Calu3 (cell line): ENCODE measurements at places on chromosomes 4 and X. TPM values are rescaled to one million over a fixed set of nuclear protein-coding genes. Genes with fewer than 3 reads are reported as not detected.

GRCh38 chrX:12488220-12488619 is 303.0 kb upstream of the PRPS2 start:
- DNase-seq: no peak

DNA sequence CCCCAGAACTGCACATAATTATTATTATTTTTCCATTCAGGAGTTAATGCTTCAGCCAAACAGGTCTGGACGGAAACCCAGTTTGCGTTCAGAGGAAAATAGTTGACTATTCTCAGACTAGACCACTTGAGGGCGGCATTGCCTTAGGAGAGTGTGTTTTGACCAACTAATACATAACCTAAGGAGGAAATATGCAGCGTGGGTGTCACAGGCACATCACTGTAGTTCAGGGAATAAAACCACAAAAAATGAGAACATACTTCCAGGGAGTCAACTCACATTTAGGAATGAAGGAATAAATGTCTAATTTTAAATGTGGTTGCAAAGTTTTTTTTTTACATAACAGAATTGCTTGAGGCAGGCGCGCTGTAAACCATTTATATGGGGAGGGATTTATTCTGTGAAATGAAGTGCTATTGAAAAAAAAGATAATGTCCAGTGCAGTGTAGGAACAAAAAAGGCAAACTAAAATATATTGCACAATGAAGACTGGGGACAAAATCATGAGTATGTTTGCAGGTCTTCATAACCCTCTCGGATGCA is 93.3 kb downstream of the SYNPO2 start:
- DNase-seq: peak; percentile 55

DNA sequence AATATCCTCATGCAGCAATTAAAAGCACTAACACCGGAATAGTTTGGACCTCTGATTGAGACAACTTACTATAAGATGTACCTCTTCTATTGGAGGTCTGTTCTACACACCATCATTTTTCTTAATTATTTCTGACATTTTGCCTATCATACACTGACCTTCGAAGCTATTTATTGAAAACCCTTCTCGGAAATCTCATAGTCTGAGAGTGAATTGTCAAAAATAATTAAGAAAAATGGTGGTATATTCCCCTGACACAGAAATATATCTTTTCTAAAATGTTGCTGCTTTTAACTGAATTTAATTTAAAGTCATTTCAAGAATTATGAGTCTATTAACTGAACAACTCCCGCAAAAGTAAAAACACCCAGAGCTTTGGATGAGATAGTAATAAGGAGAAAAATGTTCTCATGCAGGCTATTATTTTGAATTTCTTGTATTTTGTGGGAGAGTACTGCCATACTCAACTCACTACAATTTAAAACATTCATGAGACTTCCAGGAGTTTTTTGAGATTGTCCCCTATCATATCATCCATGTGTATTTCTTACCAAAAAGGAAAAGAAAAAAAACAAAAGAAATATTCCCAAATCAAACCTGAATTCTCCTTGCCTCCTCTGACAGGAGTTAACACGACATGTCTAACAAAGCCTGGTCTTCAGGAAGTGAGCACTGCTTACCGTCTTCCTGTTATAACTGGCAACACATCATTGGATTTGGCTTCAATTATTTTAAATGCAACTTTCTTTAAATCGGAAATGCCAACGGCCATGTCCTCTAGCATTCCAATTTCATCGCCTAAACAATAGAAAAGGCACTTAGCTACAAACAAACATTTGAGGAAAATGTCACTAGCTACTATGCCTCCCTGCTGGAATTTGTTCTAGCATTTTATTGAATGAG is 485.3 kb downstream of the IL15 start:
- no peak for DNase-seq

DNA sequence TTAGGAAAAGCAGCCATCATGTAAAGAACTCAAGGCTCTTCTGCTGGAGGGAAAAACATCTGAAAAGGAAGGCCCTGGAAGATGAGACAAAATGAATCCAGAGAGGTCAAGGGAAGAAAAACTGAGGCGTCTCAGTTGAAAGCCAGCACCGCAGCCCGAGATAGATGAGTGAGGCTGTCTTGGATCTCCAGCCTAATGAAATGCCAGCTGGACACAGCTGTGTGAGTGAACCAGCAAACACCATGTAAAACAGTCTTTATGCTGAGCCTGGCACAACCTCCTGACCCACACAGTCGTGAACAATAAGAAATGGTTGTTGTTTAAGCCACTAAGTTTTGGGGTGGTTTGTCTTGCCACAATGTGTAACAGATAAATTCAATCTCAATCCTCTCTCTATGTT is 48.6 kb upstream of the RASL11B start:
- no peak for DNase-seq

DNA sequence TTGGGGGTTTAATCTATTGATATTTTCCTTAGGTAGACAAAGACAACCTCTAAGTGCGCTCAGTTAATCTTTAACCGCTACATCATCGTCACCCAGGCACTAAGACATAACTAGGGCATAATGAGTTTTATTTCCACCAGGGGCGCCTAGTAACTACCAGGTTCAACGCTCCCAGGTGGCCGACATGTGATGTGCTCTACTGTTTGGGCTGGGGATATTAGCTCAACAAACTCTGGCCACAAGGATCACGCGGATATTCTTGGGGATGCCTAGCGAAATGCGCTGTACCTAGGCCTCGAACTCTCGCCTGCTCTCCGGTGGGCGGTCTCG is 915 bp upstream of the RAB33B start:
- DNase-seq: peak; percentile 60

GRCh38 chr4:38162240-38162784 is 202.1 kb downstream of the PTTG2 start:
- DNase-seq: peak; percentile 73

DNA sequence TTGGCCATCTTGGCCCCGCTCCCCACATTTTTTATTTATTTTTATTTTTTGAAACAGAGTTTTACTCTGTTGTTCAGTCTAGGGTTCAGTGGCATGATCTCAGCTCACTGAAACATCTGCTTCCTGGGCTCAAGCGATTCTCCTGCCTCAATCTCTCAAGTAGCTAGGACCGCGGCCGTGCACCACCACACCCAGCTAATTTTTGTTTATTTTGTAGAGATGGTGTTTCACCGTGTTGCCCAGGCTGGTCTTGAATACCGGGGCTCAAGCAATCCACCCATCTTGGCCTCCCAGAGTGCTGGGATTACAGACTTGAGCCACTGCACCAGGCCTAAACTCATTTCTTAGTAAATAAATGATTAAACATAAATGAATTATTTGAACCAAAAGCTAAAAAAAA is 322.0 kb upstream of the LCORL start:
- DNase-seq: no peak

DNA sequence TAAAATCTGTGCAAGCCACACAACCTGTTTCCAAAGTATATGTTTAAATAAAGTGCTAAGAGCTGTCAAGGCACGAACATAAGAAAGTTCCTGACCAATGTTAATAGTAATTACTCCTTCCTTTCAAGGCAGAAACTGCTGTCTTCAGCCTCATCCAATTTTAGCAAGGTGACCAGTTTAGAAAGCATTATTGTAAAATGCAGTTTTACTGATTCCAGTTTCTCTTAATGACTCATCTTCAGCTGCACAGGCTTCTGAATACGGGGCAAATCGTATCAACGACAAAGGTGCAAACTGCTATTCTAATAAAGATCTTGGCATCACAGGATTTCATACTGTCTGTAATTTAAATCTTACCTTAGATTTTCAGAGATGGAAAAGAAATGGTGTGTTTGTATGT is 87.5 kb downstream of the PPP3CA start:
- DNase-seq: no peak

DNA sequence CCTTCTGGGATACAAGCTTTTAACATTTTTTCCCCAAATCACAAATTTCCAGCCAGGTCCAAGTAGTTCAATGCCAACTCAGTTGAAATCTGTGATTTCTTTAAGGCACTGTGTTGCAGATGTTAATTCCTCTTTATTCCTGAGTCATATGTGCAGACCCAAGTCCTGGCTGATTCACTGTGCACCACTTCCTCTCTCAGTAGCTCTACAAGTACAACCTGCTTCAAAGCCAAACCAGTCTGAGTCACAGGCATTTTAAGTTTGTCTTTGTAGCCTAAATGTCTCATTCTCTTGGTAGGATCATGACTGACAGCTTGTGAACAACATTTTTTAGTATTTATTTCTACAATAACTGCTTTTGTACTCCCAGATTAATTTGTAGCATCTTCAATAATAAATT is 165.6 kb upstream of the S100G start:
- peak; percentile 40 for DNase-seq

The RASGEF1B gene
- total RNA-seq: 33.8 and 36.3 TPM in 2 replicates

The GASK1B gene
- total RNA-seq: 1.4 and 2.3 TPM in 2 replicates

The CLCN4 gene
- total RNA-seq: 9.9 and 13.3 TPM in 2 replicates

The HSFX4 gene
- total RNA-seq: not detected in 2 replicates

The EDNRA gene
- 0.29 and 0.71 TPM in 2 replicates for total RNA-seq

The HTN1 gene
- not detected in 2 replicates for total RNA-seq
